Naive thymus-derived CD8-positive, alpha-beta T cell (primary cell): ENCODE measurements at places on chromosomes 2 and 18.

- DNase-seq: no peak
Observed at GRCh38 chr2:132871831-132872230, 201.8 kb upstream of the LYPD1 start.

DNA sequence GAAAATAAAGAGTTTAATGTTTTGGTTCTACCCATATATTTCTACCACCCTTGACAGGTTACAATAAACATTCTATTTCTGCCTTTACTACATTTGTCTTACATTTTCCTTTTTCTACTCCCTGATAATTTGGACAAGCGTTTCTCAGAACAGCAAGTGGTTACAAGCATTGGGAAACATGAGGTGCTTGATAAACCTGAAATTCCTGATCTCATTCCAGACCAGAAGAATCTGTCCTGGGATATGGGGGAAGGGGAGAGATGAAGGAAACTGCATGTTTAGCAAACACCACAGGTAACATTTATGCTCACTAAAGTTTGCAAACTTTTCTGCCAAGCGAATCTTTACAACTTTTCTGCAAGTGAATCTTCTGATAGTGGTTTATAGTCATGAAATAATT lies 28.3 kb upstream of the DSC1 start:
- no peak for DNase-seq

- DNase-seq: no peak
Observed at GRCh38 chr18:60331890-60332289, 40.7 kb downstream of the MC4R start.

DNA sequence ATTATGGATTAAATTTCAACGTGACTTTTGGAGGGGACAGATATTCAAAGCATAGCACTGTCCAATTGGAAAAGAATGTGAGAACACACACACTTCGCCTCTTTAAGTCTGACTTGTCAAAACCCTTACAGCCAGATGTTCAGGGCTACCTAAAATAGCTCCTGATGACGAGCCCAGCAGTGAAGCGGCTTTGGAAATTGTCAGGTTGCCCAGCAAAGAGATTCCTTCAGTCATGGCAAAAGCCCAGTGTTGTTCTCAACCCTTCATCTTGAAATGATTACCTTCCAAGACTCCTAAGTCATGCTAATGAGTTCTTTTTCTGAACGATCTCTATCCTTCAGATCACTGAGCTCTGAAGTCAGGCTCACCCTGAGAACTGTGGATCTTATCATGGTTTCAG lies 436.6 kb downstream of the LRATD1 start:
- no peak for DNase-seq

DNA sequence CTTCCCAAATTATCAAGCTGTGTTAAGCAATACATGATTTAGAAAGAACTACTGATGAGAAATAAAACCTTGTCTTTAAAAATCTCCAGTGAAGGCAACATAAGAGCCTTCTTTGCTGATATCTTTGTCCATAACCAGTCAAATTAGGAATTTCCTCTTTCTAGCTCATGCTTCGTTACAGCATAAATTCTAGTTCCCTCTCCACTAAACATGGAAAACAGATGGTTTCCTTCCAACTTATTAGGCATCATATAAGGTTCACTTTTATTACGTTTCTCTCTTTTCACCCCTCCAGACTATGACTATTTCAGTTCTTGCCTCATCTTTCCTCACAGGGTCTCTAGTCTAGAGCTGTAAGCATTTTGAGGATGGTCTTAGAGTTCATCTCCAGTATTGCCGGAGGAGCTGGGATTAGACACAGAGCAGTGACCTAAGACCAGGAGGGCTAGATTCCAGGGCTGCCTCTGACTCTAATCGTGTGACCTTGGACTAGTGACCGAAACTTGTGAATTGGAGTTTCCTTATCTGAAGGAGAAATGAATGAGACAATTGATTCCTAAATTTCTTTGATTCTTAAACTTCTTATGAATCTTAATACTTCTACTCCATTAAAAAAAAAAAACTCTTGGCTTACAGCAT lies 195.5 kb upstream of the APCDD1 start:
- DNase-seq: no peak

DNA sequence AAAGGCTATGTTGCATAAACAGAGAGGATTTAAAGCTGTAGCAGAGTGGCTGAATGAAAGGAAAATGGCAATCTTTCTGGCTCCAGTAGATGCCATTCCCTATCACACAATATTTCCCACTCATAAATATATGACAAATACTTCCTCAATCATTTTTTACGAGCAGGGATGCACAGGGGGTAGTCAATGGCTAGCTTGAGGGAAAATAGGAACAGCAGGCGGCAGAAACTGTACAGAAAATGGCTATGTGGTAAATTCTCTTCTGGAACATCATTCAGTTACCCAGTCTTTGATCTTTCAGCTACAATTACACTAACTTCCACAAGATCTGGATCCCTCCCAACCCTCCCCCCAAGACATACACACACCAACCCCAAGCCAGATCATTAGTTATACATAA lies 127.2 kb downstream of the OLA1 start:
- DNase-seq: no peak

DNA sequence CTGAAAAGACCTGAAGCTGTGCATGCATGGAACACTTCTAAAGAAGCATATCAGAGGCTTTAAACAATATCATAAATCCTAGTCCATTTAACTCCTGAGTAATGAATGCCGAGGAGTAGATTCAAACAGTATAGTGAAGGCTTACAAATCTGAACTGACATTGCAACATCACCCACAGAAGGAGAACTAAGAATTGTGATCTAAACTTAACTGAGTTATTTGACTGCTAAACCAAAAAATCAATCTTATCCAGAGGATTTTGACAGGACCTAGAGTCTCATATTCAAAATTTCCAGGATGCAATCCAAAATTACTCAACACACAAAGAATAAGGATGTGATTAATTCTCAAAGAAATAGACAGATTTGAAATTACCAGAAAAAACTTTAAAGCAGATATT lies 181.0 kb downstream of the SLC39A10 start:
- no peak for DNase-seq

DNA sequence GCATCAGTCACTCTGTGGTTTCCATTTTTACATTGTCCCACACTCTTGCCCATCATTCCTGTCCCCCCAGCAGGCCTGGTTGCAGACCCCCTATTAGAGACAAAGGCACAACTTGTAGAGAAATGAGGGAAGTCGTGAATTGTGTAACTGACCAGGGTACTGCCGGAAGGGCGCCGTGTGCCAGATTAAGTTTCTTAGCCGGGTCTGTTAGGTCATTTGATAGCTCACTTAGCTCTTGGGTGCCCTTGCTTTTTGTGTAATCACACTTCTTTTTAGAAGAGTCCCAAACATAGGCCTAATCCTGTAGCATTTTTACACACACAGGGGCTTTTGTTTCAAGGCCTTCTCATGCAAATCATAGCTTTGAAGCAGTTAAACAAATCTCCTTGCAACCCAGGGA lies 87.2 kb downstream of the CTAGE1 start:
- DNase-seq: no peak

- DNase-seq: no peak
Observed at GRCh38 chr2:95346231-95346737, 49.1 kb downstream of the KCNIP3 start.
